ENCODE measurements at places on chromosomes 2 and 18. TPM values are rescaled to one million over a fixed set of nuclear protein-coding genes. Genes with fewer than 3 reads are reported as not detected.

Gene CCDC102B
- total RNA-seq, result 1.6 TPM

Gene ECEL1
- total RNA-seq, result not detected

Gene D2HGDH
- 12.7 TPM for total RNA-seq

Gene TTL
- total RNA-seq, result 23.2 TPM

Gene TTN
- total RNA-seq, result under 0.01 TPM

GRCh38 chr18:48460929-48461583 lies 51.9 kb upstream of the ZBTB7C start:
- peak; percentile 84 for DNase-seq

- DNase-seq, result no peak
These were observed 75.3 kb upstream of the TRIB2 start for GRCh38 chr2:12641441-12641840.

GRCh38 chr2:235898766-235899165 lies 269.4 kb downstream of the GBX2 start:
- DNase-seq, result no peak

GRCh38 chr18:44324361-44324760 lies 356.3 kb upstream of the SETBP1 start:
- no peak for DNase-seq

DNA sequence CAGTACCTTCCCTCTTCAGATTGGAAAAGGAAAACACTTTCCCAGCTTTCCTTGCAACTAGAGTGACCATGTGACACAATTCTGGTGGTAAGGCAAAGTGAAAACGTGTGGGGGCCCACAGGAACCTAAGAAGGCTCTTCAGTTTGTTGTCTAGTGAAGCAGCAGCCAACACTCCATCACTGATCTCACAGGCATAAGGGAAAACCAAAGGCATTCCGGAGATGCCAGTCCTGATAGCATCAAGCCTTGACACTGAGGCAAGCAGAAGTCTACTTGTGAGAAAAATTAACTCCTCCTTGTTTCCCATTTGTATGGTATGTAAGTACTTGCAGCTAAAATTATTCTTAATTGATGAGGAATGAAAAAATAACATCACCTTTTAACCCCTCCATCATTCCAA lies 88.3 kb downstream of the ETAA1 start:
- DNase-seq, result no peak

GRCh38 chr2:220071696-220072095 lies 444.3 kb downstream of the SLC4A3 start:
- no peak for DNase-seq

All from bronchial epithelial cell (primary cell).